ENCODE measurements at places on chromosomes 7 and 10. TPM values are rescaled to one million over a fixed set of nuclear protein-coding genes. Genes with fewer than 3 reads are reported as not detected.

Gene C7orf33
- not detected for total RNA-seq

DNA sequence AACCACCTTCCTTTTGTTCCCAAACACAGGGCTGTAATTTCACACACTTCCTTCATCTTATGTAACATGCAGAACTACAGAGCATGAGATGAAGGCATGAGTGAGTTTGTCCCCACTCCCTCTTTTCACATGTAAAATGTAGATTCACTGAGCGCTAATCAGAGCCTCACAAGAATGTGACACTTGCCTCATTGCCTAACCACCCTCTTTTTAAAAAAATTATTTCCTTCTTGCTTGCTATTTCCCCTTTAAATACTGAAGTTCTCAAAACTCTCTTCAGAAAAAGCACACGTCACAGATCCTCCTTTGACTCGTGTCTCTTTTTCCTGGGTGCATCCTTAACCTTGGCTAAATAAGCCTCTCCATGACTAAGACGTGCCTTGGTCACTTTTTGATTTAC is 121.2 kb upstream of the TARP start:
- DNase-seq = no peak

DNA sequence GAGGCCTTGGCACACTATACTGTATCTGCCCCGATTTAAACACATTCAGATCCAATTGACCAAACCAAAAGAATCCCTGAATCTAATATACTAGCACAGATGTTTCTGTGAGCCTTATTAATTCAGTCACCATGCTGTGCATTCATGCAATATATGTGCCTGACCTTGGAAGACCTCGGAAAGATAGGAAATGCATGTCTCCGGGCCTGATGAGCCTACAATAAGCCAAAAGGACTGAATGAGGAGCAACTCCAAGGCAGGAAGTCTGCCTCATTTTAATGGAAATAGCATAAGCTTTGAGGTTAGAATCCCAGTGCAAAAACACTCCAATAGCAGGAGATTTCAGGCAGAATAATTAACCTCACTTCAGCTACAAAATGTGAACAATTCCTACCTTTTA is 316.7 kb downstream of the LRRTM3 start:
- no peak for DNase-seq

GRCh38 chr7:149280151-149280550 is 18.2 kb downstream of the ZNF783 start:
- DNase-seq = no peak

DNA sequence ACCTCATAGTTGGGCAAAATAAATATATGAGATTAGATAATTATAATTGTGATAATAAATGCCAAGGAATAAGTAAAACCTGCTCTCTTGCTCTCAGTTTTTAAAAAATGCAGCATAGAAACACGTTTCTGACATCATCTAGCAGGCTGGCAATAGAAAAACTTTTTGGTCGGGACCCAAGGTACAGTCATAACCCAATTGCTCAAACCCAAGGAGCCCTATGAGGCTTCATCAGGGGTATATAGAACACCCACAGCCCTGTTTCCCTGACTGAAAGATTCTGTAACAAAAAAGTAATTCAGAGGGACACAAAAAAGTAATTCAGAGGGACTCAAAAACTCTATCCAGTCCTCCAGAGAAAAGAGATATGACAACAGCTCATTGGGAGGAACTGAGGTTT is 3.8 kb downstream of the PDE1C start:
- DNase-seq = no peak
